ENCODE measurements at places on chromosomes 11 and 22.
A peak's percentile ranks its signal among the peaks of the same experiment; 100 is the strongest.

- DNase-seq: no peak
Measured at GRCh38 chr11:124108156-124108555, 7.1 kb upstream of the VWA5A start.

DNA sequence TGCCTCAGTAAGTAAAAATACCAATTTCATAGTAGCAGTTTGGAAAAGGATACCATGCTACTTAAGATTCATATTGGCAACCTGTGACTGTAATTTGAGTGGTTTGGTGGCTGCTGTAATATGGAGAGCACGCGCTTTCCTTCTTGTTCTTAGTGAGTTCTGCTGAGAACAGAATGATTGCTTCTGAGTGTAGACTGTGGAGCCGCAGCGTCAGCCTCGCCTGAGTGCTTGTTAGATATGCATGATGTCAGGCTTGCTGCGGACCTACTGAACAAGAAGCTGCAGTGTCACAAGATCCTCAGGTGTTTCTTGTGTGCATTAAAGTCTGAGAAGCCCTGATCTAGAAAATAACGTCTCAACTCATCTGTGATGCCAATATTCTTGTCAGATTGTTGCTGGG is 143.2 kb downstream of the ARHGAP42 start:
- no peak for DNase-seq

- DNase-seq: no peak
Measured at GRCh38 chr11:119839476-119840133, 110.6 kb upstream of the NECTIN1 start.

DNA sequence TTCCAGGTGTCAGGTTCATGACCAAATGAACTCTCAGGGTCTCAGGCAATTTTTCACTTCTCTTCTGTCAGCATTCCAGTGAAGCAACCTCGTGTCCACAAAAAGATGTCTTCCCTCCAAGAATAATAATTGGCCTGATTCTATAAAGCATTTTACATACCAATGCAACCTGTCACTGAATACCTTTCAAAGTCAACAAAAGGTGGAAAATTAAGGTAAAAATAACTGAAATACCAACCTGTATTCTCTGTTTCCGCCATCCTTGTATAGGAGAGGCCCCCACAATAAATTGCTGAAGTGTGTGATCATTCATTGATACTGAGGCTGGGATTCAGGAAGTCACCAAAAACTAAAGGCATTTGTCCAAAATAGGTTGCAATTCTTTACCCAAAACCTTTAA is 77.4 kb upstream of the TMEM45B start:
- no peak for DNase-seq

GRCh38 chr11:71442880-71443279 is 5.3 kb downstream of the DHCR7 start:
- DNase-seq: no peak

GRCh38 chr11:45157247-45158209 is 11.1 kb downstream of the PRDM11 start:
- no peak for DNase-seq

DNA sequence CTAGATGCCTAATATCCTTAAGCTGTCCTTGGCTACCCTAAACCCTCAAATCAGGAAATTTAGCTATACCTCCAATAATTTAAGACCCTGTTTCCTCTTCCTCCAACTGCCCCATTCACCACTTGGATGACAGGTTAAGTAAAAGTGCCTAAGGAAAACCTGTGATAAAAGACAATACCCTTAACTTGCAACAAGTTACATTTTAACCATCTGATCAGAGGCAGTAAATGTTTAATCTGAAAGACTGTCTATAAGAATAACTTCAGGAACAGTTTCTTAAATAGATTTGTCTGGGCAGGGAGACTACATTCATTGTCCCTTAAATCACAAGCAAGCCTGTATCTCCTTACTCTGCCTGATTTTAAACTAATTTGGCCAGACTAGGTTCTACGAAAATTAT is 129.1 kb downstream of the APOL5 start:
- no peak for DNase-seq

DNA sequence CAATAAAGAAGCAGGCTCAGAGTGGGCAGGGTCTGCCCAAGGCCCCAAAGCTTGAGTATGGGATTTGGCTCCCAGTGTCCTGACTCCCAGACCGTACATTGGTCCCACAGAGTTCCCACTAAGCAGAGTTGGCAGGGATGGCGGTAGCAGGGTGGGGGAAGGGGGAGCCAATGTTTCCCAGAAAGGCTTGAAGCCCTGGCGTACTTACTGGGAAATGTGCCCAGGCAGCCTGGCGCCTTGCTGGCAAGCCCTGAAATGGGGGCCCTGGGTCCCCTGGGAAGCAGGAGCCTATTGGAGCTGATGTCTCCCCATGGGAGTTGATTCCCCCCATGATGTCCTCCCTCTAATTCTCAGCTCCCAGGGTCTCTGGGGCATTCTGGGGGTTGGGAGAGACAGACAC is 9.3 kb downstream of the ARHGEF17 start:
- DNase-seq: no peak

DNA sequence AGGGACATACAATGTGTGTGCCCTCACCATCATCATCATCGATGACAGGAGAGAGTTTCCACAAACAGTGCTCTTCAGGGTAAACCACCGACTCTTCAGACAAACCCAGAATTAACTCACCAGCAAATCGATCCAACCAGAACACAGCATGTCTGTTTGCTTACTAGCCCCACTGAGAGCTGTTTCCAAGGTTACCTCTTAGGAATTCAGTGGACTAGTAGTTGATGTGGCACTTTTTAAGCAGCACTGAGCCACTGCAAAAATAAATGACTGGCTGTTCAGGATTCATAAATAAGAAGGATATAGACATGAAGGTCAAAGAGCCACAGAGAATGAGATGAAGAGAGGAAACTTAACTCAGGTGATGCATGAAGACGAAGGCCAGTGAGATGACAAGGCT is 83.1 kb downstream of the PARVA start:
- DNase-seq: no peak

DNA sequence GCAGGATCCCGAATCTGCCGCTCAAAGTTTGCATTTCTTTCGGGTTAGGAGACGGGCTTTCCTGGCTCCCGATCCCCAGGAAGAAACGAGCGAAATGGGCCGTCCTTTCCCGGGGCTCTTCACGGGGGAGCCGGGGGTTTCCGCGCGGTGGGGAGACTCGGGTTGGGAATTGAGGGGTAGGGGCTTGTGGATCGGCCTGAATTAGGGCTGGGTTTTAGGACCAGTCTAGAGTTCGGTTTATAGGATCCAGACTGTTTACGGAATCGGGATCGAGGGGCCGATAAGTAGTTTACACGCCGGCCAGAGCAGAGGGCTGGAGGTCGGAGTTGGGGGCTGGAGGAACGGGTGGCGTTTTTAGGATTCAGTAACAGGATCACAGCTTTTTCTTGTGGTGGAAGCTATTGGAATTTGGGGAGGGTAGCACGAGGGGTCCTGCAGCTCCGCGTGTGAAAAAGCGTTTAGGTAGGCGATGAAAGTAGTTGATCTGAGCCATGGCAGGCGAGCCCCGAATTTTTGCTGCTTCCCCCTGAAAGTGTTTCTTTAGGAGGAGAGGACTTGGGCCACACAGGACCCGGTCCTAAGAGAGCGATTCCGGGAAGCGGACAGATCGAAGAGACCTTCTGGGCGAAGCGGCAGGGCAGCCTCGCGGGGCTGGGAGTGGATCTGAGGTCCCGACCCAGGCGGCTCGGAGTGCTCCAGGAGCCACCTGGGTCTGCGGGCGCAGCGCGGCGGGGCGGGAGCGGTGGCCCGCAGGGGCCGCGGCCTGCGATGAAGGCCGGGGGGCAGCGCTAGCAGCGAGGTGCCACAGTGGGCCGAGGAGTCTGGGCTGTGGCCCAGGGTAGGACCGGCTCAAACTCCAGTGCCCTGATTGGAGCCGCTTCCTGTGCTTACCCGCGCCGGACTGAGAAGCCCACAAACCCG is 1.6 kb downstream of the PKNOX2 start:
- peak; percentile 59 for DNase-seq

- DNase-seq: no peak
Measured at GRCh38 chr11:75571625-75572024, 9.6 kb downstream of the SERPINH1 start.

GRCh38 chr22:42340829-42341383 is 70.5 kb upstream of the TCF20 start:
- DNase-seq: no peak

DNA sequence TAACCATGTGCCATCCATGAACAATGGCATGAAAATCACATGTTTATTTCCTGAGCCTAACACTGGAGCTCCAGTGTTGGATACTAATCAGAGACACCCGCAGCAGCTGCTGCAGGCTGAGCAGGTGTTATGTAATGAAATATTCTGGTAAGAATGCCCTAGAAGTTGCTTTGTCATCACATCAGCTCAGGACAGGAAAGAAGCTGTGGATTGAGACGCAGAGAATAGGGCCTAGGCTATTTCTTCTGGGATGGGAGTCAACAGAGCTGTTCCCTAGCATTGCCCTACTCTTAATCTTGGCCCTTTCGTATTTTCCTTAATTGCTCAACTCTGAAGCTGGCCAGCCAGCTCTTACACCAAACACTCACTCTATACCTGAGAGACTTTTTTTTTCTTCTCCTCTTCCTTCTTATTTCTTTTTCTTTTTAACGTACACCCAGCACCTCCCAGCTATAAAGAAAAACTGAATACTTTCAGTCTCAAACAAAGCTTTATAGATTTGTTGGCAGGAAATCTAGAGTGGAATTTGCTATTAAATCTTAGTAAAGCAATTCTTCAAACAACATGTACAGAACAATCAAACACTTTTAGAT is 31.9 kb downstream of the RASSF10 start:
- no peak for DNase-seq

GRCh38 chr11:109697140-109697843 is 275.3 kb downstream of the C11orf87 start:
- DNase-seq: no peak

- DNase-seq: no peak
Measured at GRCh38 chr11:59611570-59612565, 3.7 kb downstream of the OSBP start.

GRCh38 chr11:34977089-34977912 is 60.9 kb downstream of the PDHX start:
- no peak for DNase-seq

DNA sequence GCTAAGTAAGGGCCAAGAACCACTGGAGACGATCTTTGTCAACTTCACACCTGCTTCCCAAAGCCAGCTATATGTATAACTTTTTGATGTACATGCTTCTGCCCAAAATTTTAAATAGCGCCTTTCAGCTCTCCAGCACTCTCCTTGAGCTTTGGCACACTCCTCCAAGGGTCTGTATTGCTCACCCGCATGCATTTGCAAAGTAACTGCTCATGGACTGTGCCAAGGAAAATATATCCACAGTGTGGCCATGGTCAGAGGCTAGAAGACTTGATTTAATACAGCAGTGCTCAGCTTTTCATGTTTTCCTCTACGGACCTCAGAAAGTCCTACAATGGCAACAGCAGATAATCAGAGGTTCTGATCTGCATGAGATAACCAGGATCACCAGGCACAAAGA is 550.1 kb downstream of the SOX6 start:
- no peak for DNase-seq

- no peak for DNase-seq
Measured at GRCh38 chr11:113106507-113106906, 145.3 kb downstream of the NCAM1 start.

DNA sequence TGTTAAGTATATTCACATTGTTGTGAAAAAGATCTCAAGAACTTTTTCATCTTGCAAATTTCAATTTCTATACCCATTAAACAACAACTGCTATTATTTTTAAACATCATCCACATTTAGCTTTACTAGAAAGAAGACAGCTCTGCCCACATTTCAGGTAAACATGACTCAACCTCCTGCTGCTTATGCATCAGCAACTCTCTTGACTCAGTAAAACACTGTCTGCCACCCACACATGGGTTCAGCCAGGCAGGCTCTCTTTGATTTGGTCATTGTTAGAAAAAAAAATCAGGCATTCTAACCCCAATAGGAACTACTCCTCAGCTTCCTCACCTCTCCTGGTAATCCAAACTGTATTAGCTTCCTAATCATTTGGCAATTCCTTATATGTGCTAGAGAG is 5.1 kb upstream of the ENDOD1 start:
- no peak for DNase-seq

DNA sequence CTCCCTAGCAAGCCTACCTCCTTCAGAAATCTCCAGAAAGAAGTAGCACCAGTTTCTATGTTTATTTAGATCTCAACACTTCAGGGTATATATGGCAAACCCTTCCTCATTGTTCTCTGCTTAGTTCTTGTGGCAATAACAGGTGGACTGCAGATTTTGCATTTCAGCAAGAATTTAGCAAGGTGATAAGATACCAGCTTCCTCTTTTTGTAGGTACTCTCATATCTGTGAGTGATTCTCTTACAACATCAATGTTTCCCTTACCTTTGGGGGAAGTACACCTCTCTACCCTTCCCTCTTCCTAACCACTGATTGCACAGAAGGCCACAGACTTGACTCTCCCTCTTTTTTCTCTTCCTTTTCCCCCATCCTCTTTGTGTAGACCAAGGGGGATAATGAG is 230.9 kb upstream of the SESN3 start:
- no peak for DNase-seq

DNA sequence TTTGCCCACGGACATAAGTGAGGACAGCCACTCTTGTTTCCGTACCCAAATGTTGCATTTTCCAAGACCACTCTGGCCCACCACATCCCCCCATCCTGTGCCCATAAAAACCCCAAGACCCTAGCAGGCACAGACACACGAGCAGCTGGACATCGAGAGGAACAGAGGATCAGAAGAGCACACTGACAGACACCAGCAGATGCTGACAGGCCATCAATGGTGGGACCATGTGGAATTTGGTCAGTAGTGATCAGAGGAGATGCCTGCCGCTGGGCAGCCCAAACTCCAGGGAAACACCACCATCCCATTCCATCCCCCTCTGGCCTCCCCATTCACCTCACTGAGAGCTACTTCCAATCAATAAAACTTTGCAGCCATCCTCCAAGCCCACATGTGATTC is 87.0 kb downstream of the DLG2 start:
- no peak for DNase-seq

GRCh38 chr11:101508370-101508769 is 75.4 kb downstream of the TRPC6 start:
- DNase-seq: no peak

GRCh38 chr11:35590412-35590811 is 27.8 kb upstream of the FJX1 start:
- DNase-seq: no peak

DNA sequence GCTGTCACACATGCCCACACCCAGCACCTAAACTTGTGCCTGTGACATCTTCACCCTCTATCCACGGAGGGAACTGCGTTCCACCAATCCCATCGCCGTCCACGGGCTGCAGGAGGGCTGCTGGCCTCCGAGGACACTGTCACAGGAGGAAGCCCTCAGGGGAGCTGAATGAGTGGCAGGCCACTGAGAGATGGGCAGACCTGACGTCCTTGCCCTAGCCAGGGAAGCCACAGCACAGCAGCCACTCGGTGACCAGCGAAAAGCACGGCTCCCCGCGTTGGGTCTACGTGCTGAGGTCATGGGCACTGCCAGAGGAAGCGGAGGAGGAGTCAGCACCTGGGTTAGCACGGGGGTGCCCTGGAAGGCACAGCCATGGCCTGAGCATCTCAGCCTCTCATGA is 50.5 kb downstream of the IGSF9B start:
- DNase-seq: no peak

All from activated CD8-positive, alpha-beta memory T cell treated with anti-CD3 and anti-CD28 coated beads, Interleukin-2, amount 50 U/mL, for 48 hours (primary cell).